ENCODE measurements at places on chromosomes 16 and 17.
A peak's percentile ranks its signal among the peaks of the same experiment; 100 is the strongest.

GRCh38 chr17:50115756-50116155 is 14.2 kb downstream of the SAMD14 start:
- DNase-seq: no peak

GRCh38 chr17:35969558-35970380 is 11.5 kb downstream of the CCL16 start:
- DNase-seq: peak; percentile 11

DNA sequence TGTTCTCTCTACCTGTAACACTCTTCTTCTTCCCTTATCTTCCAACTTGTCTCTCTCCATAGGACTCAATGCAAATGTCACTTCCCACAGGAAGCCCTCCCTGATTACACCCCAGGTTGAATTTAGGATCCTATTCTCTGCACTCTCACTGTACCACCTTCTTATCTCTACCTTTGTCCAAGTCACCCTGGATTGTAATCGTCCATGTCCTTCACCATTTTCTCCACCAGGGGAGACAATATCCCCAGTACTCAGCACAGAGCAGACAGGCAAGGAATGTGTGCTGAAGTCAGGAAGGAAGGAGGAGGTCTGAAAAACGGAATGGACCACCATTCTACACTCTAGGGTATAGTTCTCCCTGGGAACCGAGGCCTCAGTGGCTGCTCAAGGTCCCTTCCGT is 14.2 kb downstream of the C16orf82 start:
- DNase-seq: no peak

DNA sequence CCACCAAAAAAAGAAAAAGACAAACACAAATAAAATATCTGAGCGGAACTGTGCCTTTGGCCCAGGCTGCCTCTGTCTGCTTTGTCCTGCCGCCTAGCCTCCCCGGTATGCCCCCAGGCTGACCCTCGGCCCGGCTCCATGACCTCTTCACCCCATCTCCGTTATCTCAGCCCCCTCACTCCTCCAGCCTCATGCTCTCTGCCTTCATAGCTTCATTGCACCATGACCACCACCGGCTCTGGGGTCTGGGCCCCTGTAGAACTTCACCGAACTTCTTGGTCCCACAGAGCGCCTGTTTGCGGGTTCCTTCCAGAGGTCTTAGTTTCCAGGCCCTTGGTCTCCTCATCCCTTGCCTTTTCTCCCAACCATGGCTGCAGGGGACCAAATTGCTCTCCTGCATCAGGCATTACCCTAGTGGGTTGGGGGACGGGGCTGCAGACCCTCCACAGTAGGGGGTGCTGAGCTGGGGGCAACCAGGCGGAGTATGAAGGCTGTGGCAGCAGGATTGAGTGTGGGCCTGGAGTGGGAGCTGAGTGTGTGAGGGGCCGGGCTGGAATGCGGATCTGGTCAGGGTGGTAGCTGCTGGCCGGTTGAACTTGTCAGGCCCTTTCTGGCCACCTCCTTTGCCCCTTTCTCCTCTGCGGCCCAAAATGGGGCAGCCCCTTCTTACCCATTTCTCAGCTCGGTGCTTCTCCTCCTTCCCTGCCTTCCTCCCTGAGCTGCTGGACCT is 6.9 kb downstream of the HIRIP3 start:
- DNase-seq: no peak

DNA sequence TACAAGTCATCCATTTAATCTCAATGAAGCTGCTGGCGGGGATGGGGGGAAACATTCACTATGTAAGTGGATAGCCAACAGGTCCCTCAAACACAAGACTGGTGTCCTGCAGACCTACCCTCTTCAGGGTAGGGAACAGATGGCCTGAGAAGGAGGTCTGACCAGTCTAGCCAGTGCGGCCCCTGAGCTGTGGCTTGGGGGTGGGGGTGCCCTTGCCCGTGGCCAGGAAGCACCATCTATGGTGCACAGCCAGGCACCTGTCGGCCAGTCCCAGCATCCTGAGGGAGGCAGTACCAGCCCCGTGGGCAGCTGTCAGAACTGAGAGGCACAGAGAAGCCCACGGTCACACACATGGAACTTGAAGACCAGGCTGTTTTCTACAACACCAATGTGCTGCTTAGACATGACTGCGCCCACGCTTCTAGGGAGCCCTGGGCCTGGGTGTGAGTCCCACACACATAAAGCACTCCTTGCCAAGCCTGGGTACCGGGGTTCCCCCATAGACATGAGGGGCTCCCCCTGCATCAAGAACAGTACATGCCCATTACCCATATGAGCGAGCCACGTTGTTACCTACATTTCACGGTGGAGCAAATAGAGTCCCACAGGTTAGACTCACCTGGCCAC is 40.9 kb downstream of the RMI2 start:
- no peak for DNase-seq
